ENCODE measurements at places on chromosomes 2 and 18.

DNA sequence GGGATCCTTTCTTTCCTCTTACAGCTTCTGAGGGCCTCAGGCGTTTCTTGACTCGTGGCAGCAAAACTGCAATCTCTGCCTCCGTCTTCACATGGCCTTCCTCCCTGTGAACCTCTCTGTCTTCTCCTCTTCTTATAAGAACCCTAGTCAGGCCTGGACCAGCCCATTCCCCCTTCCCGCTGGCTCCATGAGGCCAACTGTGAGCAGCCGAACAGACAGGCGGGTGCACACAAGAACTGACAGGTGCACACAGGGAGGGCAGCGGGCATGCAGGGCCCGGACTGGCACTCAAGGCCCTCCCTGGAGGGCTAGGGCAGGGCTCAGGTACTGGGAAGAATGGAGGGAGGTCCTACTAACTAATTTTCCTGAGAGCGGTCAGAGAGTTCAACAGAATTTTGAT, 92.4 kb upstream of the DAPL1 start:
- no peak for DNase-seq

- no peak for DNase-seq
Measured at GRCh38 chr2:62142054-62142453, 53.9 kb upstream of the B3GNT2 start.

GRCh38 chr2:19819097-19820065, 82.4 kb downstream of the TTC32 start:
- DNase-seq: no peak

DNA sequence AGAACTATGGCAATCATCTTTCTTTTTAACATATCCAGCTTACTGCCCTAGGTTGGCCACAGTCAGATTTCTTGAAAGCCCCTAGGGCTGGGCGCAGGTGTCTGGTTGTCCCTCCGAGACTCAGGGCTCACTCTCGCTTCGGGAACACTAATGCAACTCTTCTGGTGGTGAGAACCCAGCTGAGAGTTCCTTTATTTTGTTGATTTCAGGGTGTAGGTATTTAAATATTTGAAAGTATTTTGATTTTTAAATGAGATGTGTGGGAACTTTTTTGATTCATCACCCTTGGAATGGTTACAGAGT, 40.7 kb downstream of the INPP4A start:
- DNase-seq: no peak

DNA sequence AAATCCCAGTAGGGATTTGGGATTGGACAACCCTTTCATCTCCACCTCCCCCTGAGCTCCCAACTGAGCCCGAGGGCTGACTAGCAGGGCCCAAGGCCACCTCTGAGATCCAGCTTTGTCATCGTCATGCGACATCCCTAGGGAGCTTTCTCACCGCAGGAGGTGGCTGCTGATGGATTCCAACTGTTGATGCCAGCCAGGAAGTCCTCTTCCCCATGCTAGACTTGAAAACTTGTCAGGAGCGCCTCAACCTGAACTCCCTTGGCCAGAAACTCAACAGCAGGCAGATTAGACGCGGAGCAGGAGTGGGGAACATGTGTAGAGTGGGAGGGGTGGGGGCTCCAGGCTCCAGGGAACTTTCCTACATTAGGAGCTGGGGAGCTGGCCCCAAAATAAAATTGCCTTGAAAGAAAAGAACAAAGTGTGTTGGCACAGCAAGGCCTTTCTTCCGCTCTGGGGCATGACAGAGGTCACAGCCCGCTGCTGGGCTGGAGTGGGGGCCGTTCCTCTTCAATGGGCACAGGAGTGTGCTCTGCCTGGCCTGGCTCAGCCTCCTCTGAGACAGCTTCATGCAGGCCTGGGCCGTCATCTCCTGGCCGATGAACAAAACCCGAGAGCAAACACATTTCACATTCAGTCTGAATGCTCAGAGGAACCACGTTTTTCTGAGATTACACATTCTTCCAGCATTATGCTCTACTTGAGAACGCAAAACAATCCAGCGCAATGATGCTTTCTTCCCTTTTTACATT, 34.5 kb downstream of the EMILIN2 start:
- DNase-seq: no peak

DNA sequence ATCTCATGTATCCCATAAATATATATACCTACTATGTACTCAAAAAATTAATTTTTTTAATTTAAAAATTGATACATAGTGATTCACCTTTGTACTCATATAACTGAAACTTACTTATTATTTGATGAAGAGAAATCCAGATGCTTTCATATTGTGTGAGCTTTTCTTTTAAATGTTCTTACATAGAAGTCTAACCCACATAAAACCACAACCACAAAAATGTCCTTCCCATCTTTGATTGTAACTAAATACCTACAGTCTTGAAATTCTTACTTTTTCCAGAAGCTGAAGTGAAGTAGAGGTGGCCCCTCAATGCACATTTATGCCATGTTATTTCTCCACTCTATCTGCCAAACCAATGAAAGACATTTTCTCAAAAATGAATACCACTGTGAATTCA, 117.9 kb upstream of the COL5A2 start:
- DNase-seq: no peak

DNA sequence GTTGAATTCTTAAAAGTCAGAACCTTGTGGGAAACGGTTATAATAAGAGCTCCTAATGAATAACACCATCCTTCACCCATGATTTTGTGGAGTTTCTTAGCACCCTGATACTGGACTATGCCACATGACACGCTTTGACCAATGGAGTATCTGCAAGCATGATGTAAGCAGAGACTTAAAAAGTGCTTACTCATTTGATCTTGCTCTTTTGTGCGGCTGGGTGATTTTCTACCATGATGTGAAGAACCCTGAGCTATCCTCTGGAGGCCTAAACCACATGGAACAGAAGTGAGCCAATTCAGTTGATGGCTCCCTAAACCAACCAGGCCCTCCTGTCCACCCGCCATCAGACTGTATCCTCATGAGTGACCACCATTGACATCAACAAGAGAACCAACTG, 70.9 kb downstream of the TCF4 start:
- DNase-seq: no peak

DNA sequence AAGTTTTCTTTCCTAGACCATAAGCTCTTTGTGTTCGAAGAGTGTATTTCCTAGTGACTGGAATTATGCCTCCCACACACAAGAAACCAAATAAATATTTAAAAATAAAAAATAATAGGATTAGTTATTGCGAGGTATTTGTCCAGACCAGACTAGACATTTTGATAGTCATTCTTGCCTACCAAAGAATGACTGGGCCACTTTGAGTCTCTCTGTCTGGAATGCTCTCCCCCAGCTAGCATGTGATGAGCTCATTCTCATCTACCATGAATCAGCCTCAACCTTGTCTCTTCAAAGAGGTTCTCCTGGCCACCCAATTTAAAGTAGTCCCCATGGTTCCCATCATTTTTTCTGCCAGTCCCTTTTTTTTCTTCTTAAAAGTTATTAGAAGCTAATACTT, 13.9 kb upstream of the DSC1 start:
- no peak for DNase-seq

DNA sequence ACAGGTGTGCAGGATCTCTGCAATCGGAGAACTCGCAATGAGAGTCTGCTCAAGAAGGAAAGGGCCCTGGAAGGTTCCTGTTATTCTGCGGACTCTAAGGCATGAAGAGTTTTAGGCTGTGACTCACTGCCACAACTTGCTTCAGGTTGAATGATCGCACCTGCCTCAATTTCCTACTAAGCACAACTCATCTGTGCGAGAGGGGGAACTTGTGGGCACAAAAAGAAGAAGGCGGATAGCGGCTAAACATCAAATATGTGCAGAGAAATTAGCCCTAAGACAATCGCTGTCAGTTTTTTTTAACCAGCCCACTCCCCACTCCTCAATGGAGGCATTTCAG, 14.0 kb upstream of the CREG2 start:
- DNase-seq: no peak

GRCh38 chr2:122031544-122032263, 276.3 kb downstream of the TSN start:
- DNase-seq: no peak

DNA sequence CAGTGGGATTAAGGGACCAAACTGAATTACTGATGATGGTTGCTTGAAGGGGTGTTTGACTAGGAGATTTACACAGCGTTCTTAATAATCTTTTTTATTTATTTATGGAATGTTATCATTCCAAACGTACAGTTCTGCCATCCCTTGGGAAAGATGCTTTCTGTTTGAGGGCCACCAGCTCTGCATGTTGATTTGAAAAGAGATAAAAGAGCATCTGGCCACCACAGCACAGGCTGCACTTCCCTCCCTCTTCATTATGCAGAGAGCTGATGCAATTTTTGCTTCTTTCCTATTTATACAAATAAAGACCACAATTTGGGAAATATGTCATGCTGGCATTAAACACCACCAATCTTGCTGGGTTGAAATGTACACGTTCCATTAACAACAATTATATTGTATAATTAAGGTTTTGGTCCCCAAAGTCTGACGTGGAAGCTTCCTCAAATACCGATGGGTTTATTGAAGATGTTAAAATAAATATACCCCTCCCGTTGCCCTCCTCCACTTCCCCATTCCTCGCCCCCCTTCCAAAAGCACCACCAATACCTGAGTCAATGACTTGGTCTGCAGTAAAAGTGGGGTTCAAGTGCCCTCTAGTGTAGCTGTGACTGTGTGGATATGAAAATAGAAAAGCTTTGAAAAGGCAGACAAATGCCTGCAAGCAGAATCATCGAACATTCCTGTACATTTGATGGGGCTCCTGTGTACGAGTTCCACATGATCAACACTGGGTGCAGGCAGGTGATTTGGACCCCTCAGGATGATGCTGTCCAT, 211.9 kb downstream of the HRH4 start:
- no peak for DNase-seq

DNA sequence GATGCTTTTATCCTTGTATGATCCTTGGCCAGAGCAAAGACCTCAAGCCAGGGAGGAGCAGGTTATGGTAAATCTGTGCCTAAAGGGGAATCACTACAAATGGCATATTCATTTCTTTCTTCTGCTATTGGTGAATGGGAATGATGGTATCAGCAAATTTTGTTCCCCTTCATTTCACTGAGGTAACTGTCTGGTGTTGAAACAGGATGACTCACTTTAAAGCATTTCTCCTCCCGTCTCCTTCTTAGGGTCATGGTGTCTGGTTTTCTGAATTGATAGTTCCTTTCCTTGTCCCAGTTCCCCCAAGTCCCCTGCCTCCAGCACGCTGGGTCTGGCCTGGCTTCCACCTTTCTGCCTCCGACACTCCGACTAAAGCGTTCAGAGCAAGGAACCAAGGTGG, 109.2 kb downstream of the MREG start:
- no peak for DNase-seq

GRCh38 chr2:54666634-54667265, 56.7 kb upstream of the EML6 start:
- no peak for DNase-seq

DNA sequence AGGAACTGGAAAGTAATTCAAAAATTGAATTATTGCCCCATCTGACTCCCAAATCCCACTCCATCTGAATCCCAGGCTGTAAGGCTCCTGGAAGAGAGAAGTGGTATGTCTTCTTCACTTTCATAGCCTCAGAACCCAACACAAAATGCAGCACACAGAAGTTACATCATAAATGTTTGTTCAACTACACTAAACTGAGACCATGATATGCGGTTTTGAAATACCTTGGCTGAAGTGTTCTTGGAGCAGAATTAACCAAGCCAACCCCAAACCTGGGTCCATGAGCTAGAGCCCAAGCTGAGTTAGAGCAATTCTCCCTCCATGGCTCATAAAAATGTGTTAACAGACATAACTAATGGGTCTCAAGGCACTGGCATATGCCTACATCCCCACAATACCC, 23.3 kb downstream of the NEB start:
- DNase-seq: no peak

- no peak for DNase-seq
Measured at GRCh38 chr2:51014759-51015158, 17.2 kb downstream of the NRXN1 start.

DNA sequence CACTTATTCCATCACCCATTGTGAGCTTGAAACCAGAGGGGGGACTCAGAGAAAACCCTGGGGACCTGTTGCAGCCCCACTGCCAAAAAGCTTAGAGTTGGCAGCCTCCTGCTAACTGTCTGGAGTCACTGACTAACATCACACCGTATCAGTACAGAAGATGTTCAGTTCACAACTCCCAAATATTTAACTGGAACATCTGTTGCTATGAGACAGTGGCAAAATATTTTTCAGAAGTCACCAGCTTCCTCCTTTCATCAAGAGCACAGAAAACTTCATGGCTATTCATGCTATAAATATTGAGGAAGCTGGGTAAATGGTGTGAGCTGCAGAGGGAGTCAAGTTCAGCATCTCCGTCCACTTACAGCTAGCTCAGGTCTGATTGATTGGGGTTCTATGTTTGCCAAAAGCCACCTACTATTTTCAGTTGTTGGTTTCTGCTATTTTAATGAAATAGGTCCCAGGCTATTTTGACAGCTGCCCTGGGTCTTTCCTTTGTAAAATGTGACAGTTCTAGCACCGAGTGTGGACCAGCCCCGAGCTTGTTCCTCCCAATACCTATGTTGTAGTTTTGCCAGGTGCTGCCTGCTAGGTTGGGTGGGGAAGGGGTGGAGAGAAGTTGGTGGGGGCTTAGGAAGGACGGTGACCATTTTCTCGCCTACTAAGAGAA, 9.8 kb downstream of the TUBB6 start:
- DNase-seq: no peak

DNA sequence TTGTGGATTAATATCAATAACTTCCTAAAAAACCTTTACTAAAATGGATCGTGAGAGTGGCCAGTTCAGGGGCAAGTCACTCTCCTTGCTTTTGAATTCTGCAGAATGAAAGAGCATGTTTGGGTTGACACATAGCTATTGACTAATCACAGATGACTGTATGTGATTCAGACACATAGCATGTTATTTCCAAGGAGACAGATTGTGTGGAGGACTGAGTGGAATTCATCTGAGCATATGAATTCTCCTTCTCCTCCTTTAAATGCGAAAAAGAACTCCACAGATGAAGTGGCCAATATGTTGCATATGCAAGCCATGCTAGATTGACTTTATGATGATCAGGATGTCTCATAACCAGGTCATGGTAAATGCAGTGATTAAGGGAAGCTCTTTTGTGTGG, 249.4 kb upstream of the FAM98A start:
- DNase-seq: no peak

DNA sequence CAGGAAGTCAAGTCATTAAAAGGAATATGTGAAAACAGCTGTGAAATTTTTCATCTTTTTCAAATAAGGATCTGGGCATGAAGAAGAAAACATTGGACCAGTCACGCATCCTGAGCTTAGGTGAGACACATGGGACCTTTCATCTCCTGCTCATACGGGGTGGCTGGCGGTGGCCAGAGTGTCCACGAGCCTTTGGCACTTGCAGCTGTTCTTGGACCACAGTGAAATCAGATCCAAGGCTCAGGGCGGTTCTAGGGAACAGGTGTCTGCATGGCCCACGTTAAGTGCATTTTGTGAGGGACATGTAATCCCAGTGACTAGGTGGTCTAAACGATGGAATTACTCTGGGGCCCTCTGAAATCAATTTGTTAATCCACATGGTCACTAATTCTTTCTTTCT, 212.7 kb upstream of the COPS8 start:
- DNase-seq: no peak

GRCh38 chr2:20223407-20224163, 1.3 kb downstream of the SDC1 start:
- no peak for DNase-seq

- DNase-seq: no peak
Measured at GRCh38 chr2:170610615-170611014, 104.5 kb upstream of the SP5 start.

- DNase-seq: no peak
Measured at GRCh38 chr2:86301711-86302202, 35.7 kb downstream of the REEP1 start.

All from activated CD4-positive, alpha-beta T cell treated with anti-CD3 and anti-CD28 coated beads, Interleukin-2, Interleukin-6, amounts not matched to agents 100 ng/mL and 50 ng/mL, durations not matched to agents 16 hours and 8 hours (primary cell).